ENCODE measurements at places on chromosomes 3 and 15.

DNA sequence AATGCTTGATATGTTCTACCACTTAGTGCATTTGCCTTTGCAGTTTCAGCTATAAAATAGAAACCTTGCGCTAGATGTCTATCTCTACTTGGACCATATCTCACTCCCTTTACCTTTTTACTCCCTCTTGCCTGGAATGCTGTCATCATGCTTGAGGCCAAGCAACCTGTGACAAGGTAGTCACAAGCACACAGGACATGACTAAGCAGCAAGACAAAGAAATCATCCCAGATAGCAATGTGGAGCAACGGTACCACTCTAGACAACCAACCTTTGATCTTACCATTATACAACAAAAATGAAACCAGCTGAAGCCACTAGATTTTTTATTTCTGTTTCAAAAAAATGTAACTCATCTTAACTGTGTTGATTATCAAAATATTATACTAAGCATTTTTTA lies 50.5 kb upstream of the SPSB4 start:
- no peak for DNase-seq

DNA sequence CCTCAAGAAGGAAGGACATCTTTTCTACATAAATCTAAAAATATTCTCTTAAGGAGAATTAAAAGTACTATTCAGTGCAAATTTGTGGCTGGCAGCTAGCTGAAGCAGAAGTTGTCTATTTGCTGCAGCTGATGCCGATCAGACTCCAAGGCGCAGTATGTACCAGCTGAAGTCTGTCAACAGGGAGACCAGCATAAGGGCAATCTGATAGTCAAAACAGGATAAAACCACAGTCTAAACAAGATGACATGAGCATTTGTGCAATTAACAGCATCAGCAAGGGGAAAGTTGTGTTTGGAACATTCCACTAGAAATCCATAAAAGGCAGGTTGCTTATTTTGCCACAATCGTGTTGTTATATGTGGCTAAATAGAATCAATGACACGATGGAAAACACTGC lies 198.2 kb upstream of the ROBO2 start:
- no peak for DNase-seq

DNA sequence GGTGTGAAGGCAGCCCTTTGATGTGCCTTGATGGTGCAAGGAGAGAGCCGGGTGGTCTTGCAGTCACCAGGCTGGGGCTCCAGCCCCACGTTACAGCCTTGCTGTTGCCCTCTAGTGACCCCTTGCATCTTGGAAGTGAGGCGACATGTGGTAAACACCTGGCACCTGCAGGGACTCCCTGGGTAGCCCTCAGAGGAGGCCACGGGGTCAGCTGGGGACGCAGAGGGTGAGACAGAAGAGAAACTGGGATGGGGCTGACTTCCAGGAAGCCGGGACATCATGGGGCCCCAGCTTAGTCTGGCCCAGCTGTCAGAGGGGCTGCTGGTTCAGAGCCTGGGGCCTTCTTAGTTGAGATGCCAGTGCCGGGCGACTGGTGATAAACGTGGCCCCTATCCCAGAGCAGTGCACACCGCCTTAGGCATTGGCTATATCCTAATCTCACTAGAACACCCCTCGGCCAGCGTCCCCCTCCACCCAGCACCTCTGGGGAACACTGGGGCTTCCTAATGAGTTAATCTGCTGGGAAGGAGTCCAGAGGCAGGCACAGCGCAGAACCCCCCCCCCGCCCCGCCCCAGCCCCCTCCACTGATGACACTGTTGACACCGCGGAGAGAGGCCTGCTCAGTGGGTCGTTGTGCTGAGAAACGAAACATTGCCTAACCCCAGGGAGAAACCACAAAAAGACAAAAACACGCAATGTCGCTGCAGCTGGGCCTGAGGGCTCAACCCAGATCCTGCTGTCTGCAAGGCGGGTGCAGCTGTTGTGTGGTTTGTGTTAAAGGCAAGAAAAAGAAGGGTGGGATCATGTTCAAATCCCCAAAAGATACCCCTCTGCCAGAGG lies 60.5 kb upstream of the KLF13 start:
- DNase-seq: peak; percentile 71

DNA sequence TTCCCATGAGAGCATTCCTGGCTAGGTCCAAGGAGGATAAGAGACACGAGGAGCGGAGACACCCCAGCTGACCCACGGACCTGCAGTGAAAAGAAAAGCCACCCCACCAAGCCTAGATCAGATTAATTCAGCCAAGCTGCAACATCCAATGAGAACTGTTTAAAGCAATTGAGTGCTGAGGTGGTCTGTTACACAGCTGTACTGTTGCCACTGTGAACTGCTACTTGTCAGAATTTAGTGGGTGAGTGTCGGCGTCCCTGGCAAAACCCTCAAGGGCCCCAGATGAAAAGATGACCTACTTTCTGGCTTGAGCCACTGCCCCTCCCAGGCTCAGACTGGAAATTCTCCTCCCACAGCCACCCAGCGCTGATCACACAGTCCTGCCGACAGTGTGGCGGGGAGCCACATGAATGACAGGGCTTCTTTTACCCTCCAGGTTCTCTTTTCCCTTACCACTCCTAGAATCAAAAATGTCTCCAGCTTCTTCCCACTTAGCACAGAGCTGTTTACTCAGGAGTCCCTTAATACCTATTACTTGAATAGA lies 26.4 kb upstream of the KBTBD12 start:
- DNase-seq: no peak

GRCh38 chr3:72724070-72724469 lies 124.2 kb downstream of the SHQ1 start:
- DNase-seq: no peak

DNA sequence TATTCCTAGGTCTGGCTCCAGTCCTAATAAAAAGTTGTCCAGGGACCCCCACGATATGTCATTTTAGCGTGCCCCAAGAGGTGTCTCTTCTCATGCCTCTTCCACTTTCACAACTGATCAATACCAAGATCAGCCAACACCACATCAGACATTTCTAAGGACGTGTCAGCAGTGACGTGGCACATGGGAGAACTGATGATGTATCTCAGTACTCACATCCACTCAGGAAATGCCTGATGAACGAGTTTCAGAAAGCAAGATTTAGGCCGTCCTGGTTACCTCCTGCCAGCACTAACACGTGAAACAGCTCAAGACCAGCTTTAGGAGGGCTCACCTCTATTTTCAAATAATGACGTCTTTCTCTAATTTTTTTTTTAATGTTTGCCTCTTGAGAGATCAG lies 19.6 kb downstream of the VGLL4 start:
- no peak for DNase-seq

Measured in GM19239 (cell line).